ENCODE measurements at places on chromosomes 4 and X.

DNA sequence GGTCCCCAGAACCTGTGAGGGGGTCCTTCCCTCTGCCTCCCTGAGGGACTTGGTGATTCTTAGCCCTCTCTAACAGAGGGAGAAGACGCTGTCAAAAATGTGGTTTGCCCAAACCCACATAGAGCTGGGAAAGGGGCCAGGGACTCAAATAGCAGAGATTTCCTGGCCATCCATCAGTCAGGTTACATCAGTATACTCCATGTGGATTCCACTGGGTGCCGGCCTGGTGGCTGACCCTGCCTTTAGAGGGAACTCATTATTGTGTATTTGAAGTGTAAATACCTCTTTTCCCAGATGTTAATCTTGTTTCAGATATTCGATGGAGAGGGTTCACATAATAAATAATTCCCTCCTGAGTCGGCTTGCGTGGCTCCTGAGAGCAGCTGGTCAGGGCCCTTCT, 130.3 kb downstream of the TBL1X start:
- DNase-seq = no peak

- DNase-seq = no peak
These were observed 14.3 kb upstream of the AWAT1 start for GRCh38 chrX:70219938-70220764.

- DNase-seq = no peak
These were observed 14.8 kb upstream of the BBS7 start for GRCh38 chr4:121885115-121885514.

GRCh38 chr4:91734682-91735081, 569.1 kb upstream of the GRID2 start:
- DNase-seq = no peak

DNA sequence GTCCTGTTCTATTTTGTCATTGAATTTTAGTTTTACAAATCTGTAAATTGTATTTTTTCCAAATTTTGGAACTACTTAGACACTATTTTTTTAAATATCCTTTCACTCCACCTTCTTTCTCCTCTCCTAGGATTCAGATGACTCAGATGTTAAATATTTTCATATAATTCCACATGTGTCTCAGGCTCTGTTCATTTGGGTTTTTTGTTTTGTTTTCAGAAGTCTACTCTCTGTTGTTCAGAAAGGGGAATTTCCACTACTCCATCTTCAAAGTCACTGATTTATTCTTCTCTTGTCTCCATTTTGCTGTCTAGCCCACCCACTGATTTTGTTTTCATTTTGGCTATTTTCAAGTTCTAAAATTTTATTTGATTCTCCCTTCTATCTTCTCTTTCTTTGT, 264.0 kb upstream of the SLIT2 start:
- no peak for DNase-seq

- no peak for DNase-seq
These were observed 6.9 kb upstream of the MSANTD1 start for GRCh38 chr4:3241898-3242524.

- no peak for DNase-seq
These were observed 40.6 kb downstream of the USP26 start for GRCh38 chrX:133056341-133056740.

DNA sequence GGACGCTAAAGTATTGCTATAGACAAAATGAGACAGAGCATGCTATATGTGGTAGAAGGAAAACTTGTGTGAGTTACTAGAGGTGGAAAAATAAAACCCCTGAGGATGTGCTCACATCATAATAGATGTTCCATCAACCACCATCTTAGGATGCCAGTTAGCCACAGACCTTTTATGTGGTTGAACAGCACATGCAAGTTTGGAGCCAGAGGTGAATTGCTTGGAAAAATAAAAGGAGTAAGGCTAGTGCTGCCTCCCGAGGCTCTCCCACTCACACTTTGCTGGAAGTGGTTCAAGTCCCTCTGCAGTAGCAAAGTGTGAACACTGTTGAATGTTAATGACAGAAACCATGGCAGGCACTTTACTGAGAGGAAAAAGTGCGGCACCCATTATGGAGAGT, 39.4 kb upstream of the PPARGC1A start:
- no peak for DNase-seq

DNA sequence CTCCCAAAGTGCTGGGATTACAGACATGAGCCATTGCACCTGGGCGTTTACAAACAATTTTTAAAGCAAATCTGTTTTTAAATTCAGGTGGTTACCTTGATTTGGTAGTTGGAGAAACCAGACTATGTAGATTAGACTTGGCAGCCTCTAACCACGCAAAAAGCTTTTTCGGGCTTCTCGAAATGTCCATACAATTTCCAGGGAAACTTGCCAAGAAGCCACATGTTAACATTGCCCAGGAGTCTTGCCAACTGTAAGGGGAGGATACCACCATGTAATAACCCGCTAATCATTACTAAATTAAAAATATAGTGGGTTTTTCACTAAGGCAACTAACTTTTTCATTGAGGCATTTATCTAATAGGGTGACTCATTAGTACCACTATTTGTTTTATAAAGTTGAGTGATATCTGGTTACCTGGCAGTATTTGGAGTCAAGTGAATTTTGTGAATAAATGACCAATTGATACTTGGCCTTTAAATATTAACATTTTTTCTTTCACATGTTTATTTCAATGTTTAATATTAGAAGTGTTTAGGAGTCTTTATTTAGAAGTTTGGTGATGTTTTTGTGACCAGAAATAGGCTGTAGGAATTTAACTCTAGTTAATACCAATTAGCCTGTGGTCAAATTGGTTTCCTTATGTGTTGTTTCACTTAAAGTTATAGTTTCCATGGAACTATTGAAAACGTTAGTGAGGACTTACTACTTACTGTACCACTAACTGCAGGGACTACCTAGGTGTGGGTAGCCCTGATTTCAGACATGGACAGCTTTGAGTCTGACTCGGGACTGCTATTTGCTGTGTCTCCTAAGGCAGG, 61.3 kb downstream of the CLDN34 start:
- no peak for DNase-seq

DNA sequence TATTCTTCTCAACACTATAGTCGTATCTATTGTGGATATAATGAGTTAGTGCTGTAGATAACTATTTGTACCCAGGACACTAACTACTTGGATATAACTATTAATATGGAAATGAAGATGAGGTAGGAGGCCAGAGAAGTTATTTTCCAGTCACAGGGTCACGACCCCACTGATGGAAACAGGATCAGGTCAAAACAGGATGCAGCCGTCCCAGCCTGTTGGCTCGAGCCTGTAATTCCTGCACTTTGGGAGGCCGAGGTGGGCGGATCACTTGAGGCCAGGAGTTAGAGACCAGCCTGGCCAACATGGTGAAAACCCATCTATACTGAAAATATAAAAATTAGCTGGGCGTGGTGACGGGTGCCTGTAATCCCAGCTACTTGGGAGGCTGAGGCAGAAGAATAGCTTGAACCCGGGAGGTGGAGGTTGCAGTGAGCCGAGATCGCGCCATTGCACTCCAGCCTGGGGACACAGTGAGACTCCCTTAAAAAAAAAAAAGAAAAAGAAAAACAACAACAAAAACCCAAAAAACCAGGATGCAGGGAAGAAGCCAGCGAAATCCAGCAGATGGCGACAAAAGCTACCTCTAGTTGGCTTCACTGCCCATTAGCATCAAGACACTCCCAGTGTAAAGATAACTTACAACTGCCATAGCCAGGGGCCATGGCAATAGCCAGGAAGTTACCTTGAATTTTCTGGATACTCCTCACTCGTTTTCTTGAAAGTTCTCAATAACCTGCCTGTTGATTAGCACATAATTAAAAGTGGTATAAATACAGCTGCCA, 37.9 kb upstream of the NKAP start:
- no peak for DNase-seq

GRCh38 chrX:76850851-76851250, 423.3 kb downstream of the MAGEE1 start:
- no peak for DNase-seq

DNA sequence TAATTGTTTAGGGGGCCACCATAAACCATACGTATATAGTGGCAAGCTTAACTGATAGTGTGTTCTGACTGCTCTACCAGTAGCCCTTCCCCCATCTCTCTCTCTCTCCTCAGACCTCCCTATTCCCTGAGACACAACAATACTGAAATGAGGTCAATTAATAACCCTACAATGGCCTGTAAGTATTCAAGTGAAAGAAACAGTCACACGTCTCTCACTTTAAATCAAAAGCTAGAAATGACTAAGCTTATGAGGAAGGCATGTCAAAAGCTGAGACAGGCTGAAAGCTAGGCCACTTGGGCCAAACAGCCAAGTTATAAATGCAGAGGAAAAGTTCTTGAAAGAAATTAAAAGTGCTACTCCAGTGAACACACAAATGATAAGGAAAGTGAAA, 78.0 kb downstream of the PRDM5 start:
- DNase-seq = no peak

GRCh38 chr4:38365261-38365660, 298.7 kb upstream of the KLF3 start:
- DNase-seq = no peak

GRCh38 chr4:8152090-8152864, 6.3 kb downstream of the ABLIM2 start:
- DNase-seq = no peak

DNA sequence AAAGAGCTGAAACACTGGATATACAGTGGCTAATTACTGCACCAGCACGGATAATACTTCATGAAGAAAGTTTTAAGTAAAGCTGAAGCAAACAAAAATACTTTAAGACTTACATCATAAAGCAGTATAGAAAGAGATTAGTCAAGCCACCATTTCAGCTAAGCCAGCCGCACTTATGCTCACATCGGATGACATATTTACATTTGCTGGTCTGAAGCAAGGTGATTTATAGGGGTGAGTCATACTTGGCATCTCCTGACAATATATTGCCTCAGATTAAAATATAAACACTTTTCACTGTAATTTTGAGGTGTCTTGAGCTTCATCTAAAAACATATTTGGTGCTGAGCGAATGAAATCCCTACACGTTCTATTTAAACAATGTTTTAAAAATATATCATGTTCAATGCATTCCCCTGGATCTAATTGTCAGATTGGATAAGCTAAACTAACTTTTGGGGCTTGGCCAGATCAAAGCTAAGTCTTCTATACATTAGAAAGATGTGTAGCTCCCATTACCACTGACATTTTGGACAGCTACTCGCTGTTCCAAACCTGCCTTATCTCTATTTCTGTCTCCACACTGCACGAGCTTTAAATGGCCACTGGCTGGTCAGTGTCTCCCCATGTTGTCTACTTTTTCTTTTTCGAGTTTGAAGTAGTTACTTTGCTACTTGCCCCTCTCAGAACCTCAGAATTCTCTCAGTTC, 103.2 kb downstream of the VCX2 start:
- DNase-seq = no peak

DNA sequence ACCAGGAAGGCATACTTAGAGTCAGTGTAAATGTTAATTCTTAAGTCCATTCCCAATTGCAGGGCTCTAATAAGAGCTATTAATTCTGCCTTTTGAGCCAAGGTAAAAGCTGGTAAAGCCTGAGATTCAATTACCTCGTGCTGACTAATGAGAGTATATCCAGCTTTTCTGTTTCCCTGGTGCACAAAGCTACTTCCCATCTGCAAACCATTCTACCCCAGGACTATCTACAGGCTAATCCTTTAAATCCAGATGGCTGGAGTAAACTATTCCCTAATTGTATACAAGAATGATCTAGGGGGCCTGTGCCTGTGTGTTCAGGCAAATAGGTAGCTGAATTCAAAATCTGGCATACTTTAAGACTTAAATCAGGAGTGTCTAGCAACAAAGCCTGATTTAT, 365.0 kb downstream of the GPM6A start:
- no peak for DNase-seq

DNA sequence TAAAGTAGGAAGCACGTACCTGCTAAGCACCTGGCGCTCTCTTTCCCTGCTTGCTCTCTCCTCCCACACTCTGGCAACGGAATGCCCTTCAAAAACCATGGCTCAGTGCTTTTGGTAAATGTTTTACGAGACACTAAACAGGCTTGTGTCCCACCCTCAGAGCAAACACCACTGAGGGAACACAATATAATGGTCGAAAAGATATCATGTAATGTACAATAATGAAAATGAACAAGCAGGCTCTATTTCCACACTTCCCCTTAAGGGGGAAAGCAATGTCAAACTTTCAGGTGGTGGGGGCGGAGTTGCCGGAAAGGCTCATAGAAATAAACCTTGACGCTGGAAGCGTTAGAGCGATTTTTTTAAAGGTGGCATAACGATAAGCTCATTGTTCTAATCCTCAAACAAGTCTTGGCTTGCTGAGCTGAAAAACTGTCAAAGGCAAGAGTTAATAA, 115.1 kb downstream of the RBM47 start:
- DNase-seq = peak; percentile 66

DNA sequence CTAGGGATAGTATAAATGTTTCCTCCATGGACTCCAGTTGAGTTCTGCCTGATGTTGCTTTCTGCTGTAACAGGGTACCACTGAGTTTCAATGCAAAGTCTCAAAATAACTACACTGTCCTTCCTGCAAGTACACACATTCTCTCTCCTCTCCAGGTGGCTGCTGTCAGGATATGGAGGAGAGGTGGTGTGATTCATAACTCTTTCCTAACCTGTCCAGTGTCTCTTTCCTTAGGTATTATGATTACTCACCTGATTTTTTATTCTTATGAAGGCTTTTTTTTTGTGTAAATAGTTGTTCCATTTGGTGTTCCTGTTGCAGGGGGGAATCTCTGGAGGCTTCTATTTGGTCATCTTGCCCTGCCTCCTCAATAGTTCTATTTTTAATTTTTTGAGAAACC, 39.8 kb upstream of the POF1B start:
- no peak for DNase-seq

GRCh38 chr4:13615161-13615560, 12.4 kb downstream of the BOD1L1 start:
- DNase-seq = no peak

GRCh38 chr4:172411149-172411548, 597.9 kb downstream of the GALNTL6 start:
- DNase-seq = peak; percentile 66

- no peak for DNase-seq
These were observed 286.2 kb upstream of the TET2 start for GRCh38 chr4:104860238-104861123.

DNA sequence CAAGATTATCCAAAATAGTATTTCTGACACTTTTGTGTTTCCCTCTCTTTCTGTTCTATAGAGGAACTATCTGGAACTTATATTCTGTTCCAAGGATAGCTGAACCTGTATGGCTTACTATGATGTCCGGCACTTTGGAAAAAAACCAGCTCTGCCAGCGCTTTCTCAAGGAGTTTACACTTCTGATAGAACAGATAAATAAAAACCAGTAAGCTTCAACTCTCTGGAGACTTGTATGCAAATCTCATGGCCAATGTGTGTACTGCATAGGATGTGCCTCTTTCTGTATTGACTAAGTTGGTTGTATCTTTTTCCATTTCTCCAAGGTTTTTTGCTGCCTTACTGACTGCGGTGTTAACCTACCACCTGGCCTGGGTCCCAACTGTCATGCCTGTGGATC, 92.5 kb downstream of the FNIP2 start:
- DNase-seq = no peak

All from DMS79 (cell line).